ENCODE measurements at places on chromosomes 2 and 18.
A peak's percentile ranks its signal among the peaks of the same experiment; 100 is the strongest.

DNA sequence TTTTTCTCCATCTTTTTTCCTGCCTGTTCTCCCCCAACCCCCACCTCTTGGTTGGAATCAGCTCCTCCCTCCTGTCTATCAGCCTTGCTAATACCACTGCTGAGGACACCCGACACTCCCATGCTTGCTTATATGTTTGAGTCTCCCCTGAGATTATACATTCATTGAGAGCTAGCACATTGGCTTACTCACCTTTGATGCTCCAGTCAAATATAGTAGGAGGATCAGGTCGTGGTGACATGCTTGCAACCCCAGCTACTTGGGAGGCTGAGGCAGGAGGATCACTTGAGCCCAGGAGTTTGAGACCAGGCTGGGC lies 91.5 kb upstream of the CCBE1 start:
- no peak for ATAC-seq

- ATAC-seq, result no peak
Observed at GRCh38 chr2:43469713-43470112, 126.1 kb downstream of the THADA start.

DNA sequence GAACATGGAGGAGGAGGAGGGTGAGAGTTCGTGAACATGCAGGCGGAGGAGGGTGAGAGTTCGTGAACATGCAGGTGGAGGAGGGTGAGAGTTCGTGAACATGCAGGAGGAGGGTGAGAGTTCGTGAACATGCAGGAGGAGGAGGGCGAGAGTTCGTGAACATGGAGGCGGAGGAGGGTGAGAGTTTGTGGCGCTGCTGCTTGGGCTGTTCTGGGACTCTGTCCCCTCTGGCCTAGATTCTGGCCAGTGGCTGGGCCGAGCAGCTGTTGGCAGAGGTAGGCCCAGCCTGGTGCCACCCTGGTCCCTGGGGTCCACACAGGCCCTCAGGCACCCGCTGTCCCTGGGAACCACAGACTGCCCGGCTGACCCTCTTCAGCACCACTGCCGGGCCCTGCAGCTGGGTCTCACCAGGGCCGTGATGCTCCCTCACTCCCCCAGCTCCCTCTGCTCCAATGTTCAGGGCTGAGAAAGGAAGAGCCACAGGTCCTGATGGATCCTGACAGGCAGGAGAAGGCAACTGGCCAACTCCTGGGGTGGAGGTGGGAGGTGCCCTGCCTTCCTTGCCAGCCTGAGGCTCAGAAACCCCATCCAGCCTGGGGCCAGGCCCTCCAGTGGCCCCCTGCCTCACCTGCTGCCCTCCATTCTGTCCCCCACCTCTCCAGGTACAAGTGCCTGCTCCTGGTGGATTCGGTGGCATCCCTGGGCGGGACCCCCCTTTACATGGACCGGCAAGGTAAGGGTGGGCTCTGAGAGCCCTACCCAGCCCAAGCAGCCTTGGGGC lies 3.9 kb downstream of the AGXT start:
- no peak for ATAC-seq

DNA sequence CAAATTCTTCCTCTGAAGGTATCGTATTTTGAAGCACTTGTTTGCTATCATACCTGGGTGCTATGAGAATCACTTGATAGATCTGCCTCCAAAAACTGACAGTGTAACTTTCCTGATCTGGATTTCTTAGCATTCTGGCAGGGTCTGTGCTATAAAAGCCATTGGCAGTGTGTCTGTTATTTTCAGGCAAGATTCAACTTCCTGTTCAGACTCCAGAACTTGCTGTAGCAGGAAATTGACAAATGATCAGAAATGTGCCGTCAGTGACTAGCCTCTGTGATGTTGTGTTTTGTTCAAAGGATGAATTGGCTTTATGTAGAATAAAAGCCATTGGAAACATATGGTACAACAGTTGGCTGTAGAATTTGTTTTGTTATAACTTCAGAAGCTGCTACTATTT lies 273.3 kb downstream of the PTPRM start:
- ATAC-seq, result no peak

- no peak for ATAC-seq
Observed at GRCh38 chr2:15334644-15335326, 226.3 kb downstream of the NBAS start.

DNA sequence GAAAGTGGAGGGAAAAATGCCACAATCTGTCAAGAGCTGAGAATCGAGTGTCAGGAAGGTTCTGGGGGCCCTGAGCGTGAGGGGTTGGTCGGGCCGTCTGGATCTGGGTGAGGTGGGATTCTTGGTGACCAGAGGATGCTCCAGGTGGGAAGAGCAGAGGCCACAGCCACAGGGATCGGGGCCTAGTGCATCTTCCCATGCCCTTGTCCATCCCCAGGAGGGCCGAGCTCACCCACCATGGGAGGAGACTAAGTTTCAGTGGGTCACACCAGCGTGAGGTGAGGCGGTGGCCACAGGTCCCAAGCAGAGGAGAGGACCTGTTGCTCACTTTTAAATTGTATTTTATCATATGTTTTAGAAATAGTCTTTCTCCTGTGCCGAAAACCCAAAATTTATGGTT lies 70.0 kb downstream of the TMEM18 start:
- ATAC-seq, result no peak

- no peak for ATAC-seq
Observed at GRCh38 chr2:121886059-121886458, 130.6 kb downstream of the TSN start.

DNA sequence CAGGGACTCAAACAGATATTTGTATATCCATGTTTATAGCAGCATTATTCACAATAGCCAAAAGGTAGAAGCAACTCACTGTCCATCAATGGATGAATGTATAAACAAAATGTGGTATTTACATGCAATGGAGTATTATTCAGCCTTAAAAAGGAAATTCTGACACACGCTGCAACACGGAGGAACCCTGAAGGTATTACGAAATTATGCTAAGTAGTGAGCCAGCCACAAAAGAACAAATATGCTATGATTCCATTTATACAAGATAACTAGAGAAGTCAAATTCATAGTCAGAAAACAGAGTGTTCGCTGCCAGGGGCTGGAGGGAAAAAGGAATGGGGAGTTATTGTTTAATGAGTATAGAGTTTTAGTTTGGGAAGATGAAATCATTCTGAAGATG lies 61.0 kb upstream of the CDKL4 start:
- ATAC-seq, result no peak

DNA sequence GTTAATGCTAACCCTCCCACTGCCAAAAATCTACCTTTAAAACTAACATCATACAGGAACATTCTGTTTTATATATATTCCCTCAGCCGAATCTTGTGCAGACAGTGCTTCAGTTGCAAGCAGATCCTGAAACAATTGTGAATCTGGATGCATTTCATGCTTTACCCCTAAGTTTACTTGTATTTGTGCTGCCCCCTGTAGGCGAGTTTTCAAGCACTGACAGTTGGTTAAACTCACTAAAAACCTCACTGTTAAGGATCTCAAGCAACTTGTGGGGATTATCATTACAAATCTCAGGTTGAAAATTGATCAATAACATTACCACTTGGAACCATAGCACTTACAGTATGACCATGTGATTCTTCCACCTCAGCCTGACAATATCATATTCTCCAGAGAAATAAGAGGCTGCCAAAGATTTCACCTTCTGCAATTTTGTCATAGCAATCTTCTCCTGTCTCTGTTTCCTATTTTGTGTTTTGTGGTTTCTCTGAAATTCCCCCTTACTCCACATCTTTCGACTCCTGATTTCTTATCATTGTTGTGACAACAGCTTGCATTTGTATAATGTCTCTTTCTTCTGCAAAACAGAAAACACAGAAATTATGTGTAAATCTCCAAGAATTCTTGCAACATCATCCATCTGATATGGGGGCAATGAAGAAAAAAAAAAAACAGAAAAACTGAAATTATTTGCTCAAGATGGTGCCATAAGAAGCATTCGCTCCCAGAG lies 354.6 kb upstream of the SETBP1 start:
- no peak for ATAC-seq

- ATAC-seq, result no peak
Observed at GRCh38 chr2:30213326-30213725, 18.0 kb upstream of the LBH start.

GRCh38 chr2:112680666-112681101 lies 34.9 kb downstream of the SLC20A1 start:
- ATAC-seq, result no peak

GRCh38 chr2:216327447-216327935 lies 44.8 kb downstream of the MARCHF4 start:
- no peak for ATAC-seq

GRCh38 chr2:74278694-74279093 lies 64.5 kb downstream of the SLC4A5 start:
- no peak for ATAC-seq

DNA sequence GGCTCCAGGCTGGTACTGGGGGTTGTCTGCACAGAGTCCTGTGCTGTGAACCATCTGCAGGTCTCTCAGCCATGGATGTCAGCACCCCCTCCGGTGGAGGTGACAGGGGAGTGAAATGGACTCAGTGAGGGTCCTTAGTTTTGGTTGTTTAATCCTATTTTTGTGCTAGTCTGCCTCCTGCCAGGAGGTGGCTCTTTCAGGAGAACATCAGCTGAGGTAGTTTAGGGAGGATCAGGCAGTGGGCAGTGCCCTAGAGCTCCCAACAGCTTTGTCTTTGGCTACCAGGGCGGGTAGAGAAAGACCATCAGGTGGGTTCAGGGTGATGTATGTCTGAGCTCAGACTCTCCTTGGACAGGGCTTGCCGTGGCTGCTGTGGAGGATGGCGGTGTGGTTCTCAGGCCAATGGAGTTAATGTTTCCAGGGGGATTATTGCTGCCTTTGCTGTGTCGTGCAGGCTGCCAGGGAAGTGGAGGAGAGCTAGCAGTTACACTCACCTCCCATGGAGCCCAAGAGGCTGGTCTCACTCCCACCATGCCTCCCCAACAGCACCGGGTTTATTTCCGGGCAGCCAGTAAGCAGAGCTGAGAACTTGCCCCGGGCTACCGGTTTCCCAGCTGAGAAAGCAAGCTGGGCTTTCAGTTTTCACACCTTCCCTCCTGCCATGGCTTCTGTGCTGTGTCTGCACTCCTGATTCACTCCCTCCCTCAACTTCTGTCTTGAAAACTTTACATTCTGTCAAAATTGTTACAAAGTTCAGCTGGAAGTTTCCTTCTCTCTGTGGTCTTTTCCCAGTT lies 563.4 kb downstream of the XIRP2 start:
- ATAC-seq, result no peak

DNA sequence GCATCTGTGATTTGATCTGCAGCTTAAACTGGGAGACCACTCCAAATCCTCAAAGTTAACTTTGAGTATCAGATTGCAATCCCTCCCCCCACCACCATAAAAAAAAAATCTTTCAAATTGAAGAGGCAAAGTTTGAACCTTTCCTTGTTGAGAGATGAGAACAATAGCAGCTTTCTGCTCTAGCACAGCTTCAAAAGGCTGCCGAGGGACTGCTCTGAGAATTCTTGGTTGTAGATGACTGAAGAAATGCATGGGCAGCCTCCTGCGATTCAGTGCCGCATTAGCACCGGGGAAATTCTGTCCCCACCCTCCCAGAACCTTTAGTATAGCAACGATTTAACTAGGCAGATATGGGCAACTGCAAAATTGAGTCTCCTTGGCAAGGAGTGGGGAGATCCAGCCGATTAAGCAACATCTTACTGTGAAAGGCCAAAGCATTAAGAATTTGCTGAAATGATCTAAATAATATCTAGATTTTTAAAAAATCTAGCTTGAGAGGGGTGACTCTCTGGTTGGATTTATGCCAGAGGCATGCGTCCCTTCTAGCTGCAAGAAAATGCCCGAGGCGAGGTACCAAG lies 3.9 kb upstream of the SP5 start:
- no peak for ATAC-seq

- ATAC-seq, result no peak
Observed at GRCh38 chr2:215032153-215032552, 106.3 kb downstream of the ABCA12 start.

GRCh38 chr18:77133051-77133834 lies 660 bp upstream of the MBP start:
- peak; percentile 18 for ATAC-seq

DNA sequence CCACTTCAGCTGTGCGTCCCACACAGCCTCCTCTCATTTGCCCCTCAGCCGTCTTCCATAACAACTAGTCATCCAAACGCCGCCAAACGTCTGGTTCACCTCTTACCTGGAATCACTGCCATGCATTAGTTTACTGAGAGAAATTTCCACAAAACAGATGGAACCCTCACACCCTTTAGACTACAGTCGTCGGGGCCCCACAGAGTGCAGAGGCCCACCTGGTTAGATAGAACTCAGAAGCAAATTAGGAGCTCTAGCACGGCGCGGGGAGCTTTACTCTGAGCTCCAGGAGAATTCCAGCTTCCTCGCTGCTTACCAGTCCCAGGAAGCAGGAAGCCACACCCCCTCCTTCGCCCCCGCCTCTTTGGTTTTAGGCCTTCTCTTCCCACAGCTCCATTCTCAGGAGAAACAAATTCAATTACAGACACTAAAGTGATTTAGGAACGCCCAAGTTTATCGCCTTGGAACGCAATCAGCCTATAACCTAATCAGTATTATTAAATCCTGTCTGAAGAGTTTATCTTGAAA lies 9.4 kb downstream of the RNU2-63P start:
- ATAC-seq, result no peak
